ENCODE measurements at places on chromosomes 12 and 14.

- DNase-seq: no peak
Observed at GRCh38 chr14:26598081-26598671, 343 bp upstream of the NOVA1 start.

GRCh38 chr12:116578051-116578450 lies 18.9 kb downstream of the MAP1LC3B2 start:
- DNase-seq: no peak

DNA sequence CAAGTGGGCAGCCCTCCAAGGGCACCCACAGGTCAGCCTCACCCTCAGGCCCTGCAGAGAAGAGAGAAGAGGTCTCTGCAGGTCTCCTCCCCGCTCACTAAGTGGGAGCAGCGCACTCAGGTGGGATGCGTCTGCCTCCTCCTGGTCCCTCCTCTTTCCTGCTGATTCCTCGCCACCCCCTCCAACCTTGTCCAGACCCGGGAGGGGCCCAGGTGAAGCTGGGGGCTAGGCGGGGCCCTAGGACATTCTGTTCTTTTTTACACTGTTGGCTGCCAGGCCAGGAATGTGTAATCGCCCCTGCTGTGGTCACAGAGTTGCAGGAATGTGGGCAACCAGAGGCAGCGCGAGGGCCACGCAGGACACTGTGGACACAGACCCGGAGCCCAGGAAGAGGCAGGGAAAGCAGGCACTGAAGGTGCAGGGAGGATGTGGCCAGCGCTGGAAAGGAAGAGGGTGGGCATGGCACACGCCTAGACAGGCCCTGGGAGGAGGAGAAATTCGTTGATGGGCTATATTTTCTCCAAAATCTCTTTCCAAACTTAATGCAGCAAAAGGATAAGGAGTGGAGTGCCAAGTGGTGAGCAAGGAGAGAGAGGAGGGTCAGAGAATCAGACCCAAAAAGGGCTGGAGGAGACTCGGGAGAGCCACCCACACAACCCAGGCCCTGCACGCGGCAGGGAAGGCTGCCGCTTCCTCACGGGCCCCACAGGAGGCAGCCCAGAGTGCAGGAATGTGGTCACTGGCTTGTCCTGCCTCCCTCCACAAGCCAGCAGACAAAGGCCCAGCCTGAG lies 911 bp upstream of the SCNN1A start:
- DNase-seq: no peak

- DNase-seq: no peak
Observed at GRCh38 chr12:17333287-17333686, 727.3 kb upstream of the LMO3 start.

DNA sequence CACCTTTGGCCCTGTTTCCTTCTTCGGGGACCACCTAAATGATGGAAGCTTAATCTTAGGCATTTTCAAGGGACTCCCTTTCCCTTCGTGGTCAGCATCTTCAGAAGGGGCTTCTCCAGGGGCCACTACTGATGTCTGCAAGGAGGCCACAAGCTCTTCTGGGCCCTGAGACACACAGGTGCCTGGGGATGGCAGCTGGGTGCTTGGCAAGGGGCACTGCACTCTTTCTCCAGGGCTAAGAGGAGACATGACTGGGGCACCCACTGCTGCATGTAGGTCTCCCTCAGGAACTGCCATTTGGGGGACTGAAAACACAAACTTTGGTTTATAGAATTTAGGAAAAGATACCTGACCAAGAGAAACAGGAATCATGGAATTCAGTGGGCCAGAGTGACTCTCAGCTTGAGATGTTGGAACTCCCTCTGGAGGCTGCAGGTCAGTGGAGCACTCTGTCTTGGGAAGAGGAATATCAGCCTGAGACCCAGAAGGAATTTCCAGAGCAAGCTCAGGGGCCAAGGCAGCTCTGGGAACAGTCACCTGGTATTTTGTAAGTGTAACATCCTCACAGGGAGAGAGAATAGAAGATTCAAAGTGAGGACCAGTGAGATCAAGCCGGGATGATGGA lies 16.0 kb downstream of the PLD4 start:
- DNase-seq: no peak

DNA sequence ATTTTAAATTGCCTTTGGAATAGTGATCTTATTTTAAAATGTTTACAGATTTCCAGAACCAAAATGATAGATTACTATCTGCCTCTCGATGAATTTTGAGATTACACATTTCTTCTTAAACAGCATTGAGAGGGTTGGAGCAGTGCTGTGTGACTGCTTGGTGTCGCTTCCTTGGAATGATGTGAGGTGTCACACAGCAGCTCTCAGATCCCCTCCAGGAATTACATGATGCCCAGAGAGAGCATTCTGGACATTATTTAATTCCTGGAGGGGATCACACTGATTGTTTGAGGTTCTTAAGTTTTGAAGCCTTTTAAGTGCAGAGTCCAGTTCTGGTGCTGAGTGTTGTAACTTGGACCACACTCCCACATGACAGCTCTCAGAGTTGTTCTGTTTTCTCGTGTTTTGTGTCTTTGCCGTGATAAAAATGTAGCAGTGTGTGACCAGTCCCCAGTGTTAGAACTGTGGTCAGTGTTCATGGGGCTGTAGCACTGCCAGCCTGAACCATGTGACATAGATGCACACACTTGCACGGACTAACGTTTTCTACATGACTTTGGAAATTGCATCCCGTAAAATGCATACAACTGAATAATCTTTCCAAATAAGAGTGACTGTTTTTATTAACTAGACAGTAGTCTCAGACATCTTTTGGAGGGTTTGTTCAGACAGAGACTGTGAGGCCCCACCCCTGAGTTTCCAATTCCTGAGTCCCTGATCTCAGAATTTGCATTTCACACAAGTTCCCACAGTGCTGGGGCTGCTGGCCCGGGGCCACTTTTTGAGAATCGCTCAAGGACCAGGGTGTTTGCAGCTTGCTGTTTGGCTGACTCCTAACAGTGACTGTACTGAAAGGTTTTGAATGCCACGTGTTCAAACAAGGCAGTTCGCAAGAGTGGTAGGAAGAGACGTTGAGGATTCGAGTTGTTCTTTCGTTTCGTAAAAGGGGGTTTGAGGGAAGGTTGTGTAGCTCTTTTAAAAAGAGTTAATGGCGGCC lies 26.0 kb downstream of the XRCC3 start:
- DNase-seq: no peak

DNA sequence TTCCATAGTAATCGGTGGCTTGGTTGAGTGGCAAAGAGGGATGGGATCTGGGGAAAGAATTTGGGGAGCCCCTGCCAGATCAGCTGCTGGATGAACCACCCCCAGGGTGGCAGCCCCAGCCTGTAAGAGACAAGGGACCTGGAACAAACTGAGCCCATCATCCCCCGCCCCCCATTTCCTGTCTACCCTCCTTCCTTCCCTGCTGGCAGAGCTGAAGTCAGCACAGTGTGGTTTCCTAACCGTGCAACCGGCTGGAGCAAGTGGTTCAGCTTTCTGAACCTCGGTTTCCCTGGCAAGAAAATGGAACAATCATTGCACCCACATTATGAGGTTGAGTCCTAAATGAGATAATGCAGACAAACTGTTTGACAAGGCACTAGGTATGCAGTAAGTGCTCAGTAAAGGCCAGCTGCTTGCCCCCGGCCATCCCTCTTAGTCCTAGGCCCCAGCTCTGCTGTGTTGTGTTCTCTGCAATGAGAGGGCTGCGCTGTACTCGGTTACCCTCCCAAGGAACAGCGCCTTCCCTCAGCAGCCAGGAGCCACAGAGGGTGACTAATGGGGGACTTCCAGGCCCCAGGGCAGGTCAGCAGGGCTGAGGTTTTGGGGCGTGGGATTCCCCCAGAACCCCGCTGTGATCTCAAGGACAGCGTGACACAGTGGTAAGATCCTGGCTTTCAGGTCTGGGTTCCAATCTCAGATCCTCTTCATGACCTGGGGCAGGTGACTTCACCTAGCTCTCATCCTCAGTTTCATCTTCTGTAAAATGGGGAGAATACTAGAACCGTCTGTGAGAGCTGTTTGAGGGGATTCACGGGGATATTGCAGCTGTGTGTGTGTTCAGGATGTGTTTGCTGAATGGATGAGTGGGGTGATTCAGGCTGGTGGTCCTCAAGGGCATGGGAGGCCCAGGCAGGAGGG lies 16.5 kb downstream of the SELPLG start:
- DNase-seq: peak; percentile 71

- DNase-seq: no peak
Observed at GRCh38 chr14:93702946-93703345, 85.3 kb downstream of the PRIMA1 start.

GRCh38 chr14:100263141-100263540 lies 24.2 kb downstream of the YY1 start:
- DNase-seq: no peak

DNA sequence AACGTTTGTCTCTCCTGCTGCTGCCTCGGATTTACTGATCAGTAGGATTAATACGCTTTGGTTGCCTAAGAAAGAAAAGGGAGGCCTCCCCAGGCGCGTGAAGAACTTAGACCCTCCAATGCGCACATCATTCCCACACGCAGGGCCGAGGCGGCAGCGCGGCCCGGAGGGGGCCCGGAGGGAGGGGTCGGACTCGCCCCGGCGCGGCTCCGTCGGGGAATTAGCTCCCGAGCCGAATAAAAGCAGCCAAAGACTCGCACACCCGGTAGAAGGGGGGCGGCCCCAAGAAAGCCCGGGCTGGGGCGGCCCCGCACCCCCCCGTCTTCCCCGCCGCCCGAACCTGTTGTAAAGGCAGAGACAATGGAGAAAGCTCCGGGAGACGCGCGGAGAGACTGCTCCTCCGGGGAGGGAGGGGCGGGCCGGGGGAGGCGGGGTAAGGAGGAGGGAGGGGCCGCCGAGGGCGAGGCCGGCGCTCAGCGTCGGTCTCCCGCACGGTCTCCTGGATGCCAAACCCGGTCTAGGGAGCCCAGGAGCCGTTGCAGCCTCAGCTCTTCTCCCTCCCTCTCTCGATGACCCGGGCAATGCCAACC lies at the start of gene NELL2:
NELL2 (minus strand) TSS at position 362 of the 590 bp plus-strand sequence. CDS start 446 bp downstream, outside the sequence.
- DNase-seq: peak; percentile 44

- DNase-seq: no peak
Observed at GRCh38 chr14:102686196-102686801, 91.0 kb upstream of the TRAF3 start.

DNA sequence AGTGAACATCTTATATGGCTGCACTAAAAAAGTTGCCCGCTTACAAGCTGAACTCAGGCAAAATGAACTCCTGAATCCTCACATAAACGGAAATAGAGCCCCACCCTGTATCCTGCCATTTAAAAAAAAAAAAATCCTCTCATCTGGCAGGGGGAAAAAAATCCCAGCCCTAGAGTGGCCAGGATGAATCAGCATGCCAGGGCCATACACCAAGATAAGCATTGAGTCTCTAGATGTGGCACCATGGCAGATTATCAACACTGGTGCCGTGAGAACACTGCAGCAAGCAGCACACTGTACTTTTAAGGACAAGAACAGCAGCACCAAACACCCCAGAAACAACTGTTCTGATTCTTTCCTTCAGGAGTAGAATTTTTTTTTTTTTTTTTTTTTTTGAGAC lies 65.5 kb downstream of the RASSF3 start:
- no peak for DNase-seq

- DNase-seq: no peak
Observed at GRCh38 chr12:55063291-55063690, 43.5 kb downstream of the NEUROD4 start.

- DNase-seq: no peak
Observed at GRCh38 chr12:108325018-108325358, 14.1 kb downstream of the CMKLR1 start.

DNA sequence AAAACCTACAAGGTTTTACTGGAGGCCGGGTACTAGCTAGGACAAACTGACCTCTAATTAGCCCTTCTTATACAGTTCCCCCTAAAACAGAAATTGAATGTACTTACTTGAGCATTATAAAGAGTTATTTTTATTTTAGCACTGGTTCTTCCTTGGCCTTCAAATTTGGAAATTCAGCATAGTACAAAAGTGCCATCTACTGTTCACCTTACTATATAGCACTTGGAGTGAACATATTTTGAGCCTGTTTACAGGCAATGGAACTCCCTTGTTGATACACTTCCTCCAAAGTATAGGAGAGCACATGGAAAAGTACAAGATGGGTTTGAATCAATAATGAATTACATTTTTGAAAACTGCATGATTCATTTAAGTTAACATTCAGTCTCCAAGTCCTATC lies 3.9 kb upstream of the POC1B start:
- DNase-seq: no peak

DNA sequence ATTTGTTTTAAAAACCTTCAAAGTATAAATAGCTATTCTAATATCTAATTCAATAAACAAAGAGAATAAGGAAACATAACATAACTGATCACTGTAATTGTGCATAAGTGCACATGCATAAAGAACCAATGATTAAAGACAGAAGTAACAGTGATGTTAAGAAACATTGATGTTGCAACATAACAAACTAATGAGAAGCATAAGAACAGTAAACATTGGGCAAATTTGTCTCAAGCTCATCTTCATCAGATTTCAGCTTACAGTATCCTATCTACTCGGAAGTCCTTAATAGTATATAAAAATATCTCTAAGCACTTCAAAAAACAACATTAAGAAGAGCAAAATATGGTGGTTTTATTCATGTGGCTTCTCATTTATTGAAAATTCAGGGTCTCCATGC lies 97.6 kb downstream of the GARIN6 start:
- DNase-seq: no peak

- DNase-seq: no peak
Observed at GRCh38 chr14:72444701-72445100, 449.2 kb downstream of the DPF3 start.

DNA sequence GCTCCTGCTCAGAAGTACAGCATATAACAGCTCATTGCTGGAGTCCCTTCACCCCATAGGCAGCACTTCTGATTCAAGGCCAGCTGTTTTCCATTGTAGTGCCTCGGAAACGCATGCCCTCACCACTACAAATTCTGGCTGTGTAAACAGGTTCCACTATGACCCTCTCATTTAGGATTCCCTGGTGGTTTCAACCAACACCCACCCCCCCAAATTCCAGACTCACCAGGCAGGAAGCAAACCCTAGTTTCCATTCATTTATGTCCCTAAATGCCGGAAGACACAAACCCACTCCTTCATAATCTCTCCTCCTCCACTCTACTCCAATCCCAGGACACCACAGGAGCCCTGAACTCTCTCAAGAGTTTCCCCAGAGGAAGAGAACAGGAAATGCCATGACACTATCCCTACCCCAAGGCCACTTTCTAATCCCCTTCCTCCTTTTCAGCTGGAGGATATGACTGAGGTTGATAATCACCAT lies 75.9 kb upstream of the TMPO start:
- no peak for DNase-seq

Measured in activated T-helper 1 cell treated with anti-CD3 and anti-CD28 coated beads, Interleukin-2, amount 50 U/mL, for 16 hours (primary cell).